NCI-H1930 (cell line): ENCODE measurements at places on chromosomes 11 and 22.

DNA sequence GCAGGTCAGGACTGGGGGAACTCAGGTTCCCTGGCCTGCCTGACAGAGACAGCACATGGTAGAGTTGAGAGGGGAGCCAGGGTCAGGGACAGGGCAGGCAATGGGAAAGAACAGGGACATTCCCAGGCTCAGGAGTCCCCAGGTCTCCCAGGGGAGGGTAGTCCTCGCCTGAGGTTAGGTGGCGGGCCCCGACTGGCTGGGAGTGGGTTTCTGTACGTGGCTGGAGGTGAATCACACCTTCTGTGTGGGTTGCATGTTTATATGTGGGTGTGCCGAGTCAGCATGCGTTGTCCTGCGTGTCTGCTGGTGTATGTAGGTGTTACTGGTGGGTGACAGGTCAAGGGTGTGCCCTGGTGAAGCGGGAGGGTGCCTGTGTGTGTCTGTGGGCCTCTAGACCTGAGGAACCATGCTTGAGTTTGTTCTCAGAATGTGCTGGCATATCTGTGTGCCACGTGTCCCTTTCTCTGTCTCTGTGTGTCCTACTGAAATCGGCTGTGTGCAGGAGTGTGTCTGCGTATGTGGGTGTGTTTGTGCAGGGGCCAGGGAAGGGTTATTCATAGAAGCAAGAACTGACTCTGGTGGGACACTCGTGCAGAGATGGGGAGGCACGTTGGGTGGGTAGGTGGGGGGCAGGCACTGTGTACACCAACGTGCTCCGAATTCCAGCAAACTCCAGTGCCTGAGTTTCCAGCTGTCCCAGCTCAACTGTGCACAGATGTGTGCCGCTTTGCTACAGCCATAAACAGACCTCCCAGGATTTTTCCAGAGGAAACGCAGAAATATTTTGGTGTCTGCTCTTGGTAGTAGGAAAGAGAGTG lies 23.8 kb upstream of the OAF start:
- no peak for DNase-seq

DNA sequence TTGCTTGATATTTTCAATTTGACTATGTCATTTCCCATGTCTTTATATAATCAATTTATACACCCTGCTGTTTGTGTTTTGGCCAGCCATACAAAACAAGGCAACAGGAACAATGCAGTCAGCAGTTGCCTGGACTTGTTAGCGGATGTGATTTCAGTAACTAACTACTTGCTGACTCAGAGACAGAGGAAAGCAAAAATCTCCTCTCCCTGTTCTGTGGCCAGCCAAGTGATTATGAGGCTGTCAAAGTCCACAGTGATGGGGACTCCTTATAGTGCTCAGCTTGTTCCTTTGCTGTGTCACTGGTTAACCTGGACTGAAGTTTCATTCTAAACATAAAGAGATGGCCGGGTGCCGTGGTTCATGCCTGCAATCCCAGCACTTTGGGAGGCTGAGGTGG lies 32.6 kb upstream of the APLP2 start:
- DNase-seq = no peak

DNA sequence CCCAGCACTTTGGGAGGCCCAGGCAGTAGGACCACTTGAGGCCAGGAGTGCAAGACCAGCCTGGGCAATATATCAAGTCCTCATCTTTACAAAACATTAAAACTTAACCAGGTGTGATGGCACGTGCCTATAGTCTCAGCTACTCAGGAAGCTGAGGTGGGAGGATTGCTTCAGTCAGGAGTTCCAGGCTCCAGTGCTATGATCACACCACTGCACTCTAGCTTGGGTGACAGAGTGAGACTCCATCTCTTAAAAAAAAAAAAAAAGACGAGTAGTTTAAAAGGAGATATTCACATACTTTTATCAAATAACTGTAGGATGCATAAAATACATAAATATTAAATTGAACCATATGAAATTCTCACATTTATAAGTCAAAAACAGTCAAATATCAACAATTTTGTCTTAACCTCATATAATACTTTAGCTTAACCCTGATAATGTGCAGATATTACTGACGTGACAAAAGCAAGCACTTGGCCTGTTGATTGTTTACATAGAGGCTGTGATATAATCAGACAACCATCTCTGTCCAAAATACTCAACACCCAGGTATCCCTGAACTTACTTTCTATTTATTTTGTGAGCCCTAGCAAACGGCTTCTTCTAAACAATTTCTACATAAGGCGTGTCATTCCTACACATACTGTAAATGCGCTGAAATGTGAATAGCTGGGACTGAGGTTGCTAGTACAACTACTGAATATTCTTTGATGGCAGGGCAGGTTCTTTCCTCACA lies 57.0 kb downstream of the PRCP start:
- DNase-seq = no peak

DNA sequence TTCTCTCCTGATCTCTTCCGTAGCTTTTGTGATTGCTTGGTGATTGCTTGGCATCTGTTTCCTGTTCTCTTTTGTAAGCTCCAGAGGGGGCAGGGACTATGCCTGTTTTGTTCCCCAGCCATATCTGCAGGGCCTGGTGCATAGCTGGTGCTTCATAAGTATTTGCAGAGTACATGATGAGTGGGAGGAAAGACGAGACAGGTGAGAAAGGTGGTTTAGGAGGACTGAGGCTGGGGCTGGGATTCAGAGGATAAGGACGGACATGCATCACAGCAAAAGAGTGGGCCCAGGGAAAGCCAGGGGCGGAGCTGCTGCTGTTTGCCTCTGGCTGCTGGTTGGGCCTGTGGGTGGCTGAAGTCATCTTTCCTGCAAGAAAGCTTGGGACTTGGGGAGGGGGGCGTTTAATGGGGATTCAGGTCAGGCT lies 62.4 kb downstream of the DSCAML1 start:
- no peak for DNase-seq

DNA sequence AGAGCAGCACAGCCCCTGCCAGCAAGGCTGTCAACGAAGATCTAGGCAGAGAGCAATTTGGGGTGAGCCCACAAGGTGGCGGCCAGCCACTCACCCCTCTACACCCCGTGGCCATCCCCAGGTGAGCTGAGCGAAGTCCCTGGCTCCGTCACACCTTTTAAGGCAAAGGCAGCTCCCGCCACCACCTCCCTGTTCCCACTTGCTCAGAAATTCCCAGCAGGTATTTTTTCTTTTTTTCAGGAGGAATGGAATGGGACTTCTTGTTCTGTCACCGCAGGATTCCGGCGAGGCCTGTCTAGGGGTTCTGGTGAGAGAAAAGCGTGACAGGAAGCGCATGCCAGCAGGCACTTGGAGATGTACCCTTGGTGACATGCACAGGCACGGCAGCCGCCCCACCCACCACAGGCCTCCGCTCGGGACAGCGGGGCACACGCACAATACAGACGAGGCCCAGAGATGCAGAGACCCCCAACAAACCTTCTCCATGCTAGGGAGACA lies 10.0 kb downstream of the RPL3 start:
- no peak for DNase-seq

- no peak for DNase-seq
Observed at GRCh38 chr11:200224-201003, 6.8 kb downstream of the BET1L start.

GRCh38 chr11:57387289-57388030 lies 3.0 kb downstream of the PRG2 start:
- DNase-seq = no peak

DNA sequence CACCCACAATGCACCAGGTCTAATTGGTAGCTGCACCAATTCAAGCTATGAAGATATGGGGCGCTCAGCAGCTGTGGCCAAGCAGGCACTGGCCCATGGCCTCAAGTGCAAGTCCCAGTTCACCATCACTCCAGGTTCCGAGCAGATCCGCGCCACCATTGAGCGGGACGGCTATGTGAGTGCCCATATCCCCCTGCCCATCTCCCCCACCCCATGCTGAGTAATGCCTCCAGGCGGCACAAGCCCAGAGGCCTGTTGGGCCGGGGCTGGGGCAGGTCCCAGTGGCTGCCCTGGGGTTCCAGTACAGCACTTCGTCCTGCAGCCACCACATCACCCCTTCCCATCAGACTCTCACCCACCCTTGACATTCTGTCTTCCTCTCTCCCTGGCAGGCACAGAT lies 21.5 kb downstream of the POLR3H start:
- no peak for DNase-seq

- DNase-seq = no peak
Observed at GRCh38 chr22:28023036-28023435, 104.0 kb upstream of the PITPNB start.

GRCh38 chr22:44455151-44455962 lies 42.7 kb downstream of the RTL6 start:
- DNase-seq = no peak

DNA sequence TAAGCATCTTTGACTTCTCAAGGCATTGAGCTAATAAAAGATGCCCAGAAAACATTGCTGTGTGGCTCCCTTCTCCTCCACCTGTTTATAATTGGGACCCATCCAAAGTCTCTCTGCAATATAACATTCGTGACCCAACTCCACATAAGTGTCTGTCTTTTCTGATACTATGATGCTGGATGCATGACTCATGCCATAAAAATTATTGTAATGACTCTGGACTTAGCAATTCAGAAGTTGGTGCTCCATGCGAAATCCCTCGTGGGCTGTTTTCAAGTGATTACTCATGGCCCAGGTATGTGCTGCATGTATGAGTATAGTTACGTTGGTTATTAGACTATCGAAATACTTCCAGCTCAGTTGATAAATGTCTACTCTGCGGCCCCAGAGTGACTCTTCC lies 11.7 kb downstream of the FJX1 start:
- no peak for DNase-seq
